ENCODE measurements at places on chromosomes 12 and 14.

DNA sequence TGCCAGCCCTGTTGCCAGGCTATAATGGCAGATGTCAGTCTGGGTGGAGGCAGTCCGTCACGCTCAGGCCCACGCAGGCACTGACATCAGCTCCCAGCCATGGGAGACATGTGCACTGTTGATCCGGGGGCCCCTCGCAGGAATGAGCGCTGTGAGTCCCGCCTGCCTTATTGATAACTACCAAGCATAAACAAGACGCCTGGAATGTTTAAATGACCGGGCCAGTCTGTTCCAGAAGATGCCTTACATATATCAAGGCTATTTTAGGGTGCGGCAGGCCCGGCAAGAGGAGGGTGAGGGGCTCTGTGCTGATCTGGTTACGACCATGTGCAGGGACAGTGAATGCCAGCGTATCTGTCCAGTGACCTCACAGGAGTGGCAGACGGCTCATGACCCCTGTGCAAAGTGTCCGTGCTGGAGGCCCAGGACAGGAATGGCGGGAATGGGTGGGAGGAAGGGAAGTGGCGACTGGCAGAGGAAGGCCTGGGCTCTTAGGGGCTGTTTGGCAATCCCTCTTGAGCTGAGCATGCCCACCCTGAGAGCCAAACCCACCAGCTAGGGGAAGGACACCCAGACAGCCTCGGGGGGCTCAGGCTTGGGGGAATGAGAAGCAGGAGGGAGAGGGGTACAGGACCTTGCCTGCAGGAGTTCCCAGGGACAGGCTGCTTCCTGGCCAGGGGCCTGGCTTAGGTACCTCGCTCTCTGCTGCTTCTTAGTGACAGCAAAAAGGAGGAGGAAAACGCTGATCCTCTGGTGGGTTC is 49.3 kb downstream of the DLK1 start:
- no peak for DNase-seq

DNA sequence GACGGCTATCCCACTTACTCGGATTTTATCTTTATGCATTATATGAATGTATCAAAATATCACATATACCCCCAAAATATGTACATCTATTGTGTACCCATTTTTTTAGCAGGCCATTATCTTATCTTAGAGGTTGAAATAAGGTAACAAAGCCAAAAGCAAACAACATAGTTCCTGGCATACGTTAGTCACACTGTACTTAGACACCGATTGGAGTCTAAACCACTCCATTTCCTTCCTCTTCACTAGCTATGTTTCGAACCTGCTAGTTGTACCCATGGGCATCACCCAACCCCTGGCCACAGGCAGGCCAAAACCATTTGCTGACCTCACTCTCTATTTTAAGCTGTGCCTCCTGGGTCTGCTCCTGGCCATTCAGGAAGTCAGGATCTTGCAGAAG is 66.3 kb downstream of the GRIN2B start:
- no peak for DNase-seq

GRCh38 chr12:70398862-70399261 is 32.8 kb downstream of the KCNMB4 start:
- DNase-seq: no peak

GRCh38 chr14:69357544-69358200 is 40.4 kb downstream of the ERH start:
- DNase-seq: no peak

DNA sequence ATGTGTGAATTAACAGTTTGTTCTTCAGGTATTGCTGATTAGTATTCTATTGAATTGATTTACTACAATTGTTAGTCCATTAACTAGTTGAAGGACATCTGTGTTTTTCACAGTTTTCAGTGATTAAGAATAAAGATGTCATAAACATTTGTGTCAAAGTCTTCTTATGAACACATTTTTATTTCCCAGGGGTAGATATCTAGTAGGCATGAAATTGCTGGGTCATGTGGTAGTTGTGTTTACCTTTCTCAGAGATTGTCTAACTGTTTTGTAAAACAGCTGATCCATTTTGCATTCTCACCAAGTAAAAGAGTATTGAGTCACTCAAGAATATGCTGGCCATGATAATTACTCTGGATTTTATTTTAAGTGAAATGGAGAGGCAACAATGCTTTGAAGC is 1145.3 kb downstream of the FSCB start:
- DNase-seq: no peak

DNA sequence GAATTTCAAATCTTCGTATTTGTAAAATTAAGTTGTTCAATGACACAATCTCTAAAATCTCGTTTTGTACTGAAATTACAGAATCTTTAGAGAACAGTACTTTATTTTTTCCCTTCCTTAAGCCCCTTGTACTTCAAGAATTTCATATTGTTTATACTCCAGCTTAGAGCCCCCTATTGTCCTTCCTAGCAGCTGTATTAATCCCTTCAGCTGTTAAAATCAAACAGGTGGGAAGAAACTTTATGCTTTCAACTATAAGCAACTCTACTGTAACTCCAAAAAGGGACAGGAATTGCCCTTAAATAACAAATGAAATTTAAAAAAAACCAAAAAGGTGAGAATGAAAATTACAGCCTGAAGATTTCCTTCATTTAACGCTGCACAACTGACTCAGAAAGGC is 1.7 kb downstream of the NACA start:
- no peak for DNase-seq

DNA sequence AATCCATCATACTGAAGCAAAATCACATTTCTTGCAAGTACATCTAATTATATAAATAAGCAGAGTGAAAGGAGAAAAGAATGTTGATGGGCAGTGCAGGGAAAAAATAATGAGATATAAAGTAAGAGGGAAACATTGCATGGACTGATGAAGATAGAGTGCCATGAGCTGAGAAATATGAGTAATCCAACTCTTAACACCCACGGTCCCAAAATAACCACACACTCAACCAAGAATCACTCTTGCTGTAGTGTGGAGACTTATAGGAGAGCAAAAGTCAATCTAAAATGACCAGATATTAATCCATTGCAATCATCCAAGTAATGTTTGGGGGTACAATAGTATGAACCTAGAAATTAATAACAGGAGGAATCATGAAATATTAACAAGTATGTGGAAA is 40.2 kb downstream of the MYF5 start:
- DNase-seq: no peak

GRCh38 chr14:71863766-71864165 is 68.5 kb upstream of the RGS6 start:
- no peak for DNase-seq

DNA sequence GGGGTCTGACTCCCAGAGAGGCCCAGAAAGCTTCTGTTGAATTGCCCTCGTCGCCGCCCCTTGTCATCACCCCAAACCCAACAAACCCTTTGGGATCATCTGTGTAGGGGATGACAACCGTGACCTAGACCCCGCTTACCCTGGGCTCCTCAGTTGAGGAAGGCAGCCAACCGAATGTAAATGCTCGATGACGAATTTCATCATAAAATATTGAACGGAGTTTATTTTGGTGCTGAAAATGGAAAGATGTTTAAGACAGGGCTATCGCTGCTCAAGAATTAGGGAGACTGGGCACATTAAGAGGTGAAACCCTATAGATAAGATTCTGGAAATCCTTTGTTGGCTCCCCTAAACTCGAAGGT is 512 bp downstream of the ACTR10 start:
- DNase-seq: no peak

DNA sequence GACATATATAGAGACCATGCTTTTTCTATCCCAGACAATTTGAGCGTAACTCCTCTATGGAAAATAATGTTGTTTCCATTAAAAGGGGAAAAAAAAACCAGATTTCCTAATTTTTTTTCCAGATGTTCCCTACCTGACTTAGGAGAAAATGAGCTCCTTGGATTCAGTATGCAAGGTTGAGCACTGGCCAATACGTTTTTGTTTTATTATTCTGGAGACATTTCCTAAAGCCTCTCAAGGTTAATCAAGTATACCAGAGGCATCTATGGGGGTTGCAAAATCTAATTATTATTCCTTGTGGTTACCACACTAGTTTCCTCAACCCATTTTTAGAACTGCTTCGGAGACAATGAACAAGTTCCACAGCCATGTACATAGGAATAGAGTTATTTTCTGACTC is 291.3 kb downstream of the SLC16A7 start:
- no peak for DNase-seq

DNA sequence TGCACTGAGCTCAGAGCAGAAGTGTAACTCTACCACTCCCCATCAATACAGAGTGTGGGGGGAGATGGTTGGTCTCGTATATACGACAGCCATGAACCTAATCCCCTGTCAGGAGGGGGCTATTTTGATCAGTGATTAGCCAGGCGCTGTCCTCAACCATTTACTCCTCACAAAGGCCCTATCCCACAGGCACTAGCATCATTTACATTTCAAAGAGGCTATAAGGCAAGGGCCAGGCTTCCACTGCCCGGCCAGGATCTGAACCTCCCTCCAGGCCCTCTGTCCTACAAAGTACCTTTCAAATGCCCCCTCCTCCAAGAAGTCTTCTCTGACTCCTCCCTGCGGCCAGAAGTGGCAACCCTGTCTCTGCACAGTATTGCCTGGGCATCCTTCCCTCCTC is 74.7 kb downstream of the ITPK1 start:
- DNase-seq: peak; percentile 45

DNA sequence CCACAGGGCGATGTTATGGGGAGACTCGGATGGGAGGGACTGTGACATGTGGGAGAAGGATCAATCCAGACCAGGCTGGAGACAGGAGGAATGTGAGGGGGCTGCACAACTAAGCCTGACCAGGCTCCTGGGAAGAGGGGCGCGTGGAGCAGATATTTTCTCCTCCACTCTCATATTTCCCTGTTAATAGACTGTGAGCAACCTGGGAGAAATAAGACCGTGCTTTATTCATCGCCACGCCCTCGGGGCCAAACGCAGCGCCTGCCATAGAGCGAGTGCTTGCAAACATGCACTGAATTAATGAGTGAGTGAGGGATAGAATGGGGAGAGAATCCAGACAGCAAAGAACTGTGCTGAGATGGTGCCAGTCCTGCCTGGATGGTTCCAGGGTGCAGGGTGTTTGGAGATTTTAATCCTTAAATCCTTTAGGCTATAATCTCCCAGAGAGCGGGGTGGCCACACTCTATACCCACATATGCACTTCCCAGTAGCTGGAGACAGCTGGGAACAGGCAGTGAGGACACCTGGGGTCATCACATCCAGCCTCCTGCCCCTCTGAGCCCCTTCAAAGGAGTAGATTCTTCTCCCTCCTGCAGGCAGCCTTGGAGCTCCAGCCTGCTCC is 13.6 kb upstream of the FAIM2 start:
- no peak for DNase-seq

DNA sequence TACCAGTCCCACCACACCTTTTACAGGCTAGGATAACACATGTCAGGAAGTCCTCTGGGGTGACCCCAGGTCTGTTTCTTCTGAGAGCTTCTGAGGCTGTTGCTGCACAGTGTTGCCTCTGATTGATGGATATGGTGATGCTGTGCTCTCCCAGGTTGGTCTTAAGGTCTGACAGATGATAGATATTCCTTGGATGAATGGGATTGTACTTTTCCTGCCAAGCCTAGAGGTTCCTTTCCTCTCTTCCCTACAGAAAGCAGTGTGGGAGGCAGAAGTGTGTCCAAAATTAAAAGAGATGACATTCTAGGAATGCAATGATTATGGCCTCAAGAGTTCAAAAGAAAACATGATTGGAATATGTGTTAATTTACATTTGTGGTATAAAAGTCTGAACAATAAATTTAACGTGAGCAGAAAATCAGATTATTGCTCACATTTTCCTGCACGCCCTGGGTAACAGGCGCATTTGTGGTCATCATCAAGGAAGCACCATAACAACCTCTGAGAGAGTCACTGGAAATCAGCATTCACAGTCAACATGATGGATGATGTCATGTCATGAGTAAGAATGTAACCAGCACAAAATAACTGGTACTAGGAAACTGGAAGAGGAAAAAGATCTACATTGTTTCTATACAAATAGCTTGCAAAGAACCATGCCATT is 73.7 kb downstream of the BBS10 start:
- no peak for DNase-seq

GRCh38 chr14:34104489-34105397 is 153.9 kb upstream of the EGLN3 start:
- DNase-seq: no peak

- DNase-seq: no peak
Observed at GRCh38 chr14:62706217-62706616, 339.0 kb downstream of the KCNH5 start.

GRCh38 chr14:27995691-27996090 is 770.9 kb upstream of the FOXG1 start:
- DNase-seq: no peak

GRCh38 chr12:9387450-9387849 is 179.3 kb upstream of the PZP start:
- no peak for DNase-seq

DNA sequence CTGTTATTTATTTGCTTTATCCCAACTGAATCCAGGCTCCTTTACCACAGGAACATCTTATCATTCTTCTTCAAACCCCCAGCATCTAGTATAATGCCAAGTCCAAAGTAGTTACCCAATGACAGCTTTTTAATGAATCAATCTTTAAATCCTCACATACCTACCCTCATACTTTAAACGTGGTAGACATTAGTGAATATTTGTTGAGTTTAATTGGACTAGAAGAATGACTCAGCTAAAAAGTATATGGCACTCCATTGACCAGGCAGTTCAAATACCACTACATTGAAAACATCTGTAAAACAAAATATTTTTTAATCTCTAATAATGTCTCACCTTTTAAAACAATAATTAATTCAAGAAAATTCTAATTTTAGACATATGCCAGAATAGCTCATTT is 98.1 kb downstream of the ZFC3H1 start:
- no peak for DNase-seq

DNA sequence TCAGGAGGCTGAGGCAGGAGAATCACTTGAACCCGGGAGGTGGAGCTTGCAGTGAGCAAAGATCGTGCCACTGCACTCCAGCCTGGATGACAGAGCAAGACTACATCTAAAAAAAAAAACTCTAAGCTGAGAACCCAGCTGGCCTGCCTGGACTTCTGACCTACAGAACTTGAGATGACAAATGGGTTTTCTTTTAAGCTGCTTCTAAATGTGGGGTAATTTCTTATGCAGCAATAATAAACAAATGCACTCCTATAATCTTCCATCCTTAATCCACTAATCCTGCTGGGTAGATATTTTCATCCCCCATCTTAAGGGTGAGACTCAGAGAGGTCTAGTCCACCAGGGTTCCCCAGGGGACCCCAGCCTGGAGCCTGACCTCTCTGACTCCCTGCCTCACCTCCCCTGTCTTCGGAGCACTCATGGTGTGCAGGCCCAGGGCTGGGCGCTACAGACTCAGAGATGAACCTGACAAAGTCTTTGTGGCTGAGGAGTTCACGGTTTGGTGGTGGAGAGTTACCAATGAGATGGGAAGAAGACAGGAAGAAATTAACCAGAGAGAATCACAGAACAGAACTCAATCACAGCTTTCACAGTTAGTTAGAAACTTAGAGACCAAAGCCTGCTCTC is 39.7 kb upstream of the BDKRB2 start:
- no peak for DNase-seq

- no peak for DNase-seq
Observed at GRCh38 chr12:75635606-75636444, 124.4 kb upstream of the KRR1 start.
